ENCODE measurements at places on chromosomes 12 and 14.

GRCh38 chr12:67091204-67091603 lies 178.0 kb upstream of the CAND1 start:
- DNase-seq: no peak

- no peak for DNase-seq
Observed at GRCh38 chr14:20823859-20824258, 21.2 kb upstream of the RNASE1 start.

DNA sequence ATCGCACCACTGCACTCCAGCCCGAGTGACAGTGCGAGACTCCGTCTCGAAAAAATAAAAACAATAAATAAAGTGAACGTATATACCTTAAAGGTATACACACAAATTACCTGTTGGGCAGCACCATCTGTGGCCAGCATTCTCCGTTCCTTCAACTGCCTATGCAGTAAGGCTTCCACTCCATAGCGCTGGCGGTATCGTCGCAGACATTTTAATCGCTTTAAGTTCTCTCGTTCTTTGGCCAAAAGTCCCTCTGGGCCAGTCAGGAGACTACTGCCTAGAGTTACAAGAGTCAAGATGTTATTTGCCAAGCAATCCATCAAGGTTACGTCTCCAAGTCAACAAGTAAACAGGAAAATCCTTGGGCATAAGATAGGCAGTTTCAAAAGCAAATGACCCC lies 13.0 kb downstream of the KANSL2 start:
- DNase-seq: no peak

- DNase-seq: no peak
Observed at GRCh38 chr12:94954029-94954685, 49.3 kb downstream of the NDUFA12 start.

GRCh38 chr12:26293612-26294011 lies 98.2 kb downstream of the SSPN start:
- DNase-seq: no peak
